ENCODE measurements at places on chromosomes 16 and 17.

DNA sequence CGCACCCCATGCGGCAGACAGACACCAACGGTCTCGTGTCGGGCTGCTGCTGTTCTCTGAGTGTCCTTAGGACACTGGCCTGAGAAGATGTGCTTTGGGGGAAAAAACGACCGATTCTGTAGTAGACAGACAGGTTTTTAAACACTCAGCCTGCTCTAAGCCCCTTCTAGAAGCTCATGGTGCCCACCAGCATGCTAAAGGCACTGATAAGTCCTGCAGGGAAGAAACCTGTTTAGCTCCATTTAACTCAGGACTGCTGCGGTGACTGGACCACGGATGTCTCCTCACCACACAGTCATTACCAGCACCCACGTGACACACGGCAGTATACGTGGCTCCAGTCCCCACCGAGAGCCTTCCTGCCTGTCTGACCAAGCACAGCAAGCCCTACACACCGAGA lies 19.1 kb upstream of the APRT start:
- no peak for DNase-seq

GRCh38 chr16:72644911-72645310 lies 403.0 kb downstream of the ZFHX3 start:
- no peak for DNase-seq

- DNase-seq: no peak
Observed at GRCh38 chr16:84839054-84839453, 19.3 kb downstream of the CRISPLD2 start.

DNA sequence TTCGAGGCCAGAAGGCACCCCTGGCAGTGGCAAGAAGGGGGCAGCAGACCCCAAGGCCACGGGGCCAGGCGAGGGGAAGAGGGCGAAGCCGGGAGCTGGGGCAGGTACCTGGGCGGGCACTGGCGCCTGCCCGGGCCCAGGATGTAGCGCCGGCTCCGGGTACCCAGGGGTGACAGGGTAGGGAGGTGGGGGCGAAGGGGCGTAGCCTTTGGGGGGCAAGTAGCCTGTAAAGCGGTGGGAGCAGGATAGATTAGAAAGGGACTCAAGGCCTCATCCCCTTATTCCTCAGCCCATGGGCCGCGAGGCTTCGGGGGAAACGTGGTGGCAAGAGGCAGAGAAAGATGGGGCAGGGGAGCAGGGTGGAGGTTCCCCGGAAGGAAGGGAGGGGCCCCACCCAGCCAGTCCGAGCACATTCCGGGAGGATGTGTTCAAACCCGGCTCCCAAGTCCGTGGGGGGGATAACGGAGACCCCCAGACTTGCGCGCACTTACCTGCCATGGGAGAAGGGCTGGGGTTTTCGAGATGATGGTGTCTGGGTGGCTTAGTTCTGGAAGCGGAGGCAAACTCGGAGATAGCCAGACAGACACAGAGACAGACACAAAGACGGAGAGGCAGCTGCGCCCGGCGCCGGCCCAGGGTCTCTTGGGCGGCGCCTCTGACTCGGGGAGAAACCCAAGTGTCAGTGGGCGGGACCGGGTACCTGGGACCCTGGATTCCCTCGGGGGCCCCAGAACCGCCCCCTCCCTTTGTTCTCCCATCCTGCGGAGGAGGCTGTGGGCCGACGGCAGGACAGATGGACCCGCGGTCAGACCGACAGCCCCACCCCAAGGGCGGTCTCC lies 493 bp downstream of the PLSCR3 start:
- DNase-seq: peak; percentile 46

GRCh38 chr16:15548482-15548891 lies 94.5 kb downstream of the MARF1 start:
- no peak for DNase-seq

DNA sequence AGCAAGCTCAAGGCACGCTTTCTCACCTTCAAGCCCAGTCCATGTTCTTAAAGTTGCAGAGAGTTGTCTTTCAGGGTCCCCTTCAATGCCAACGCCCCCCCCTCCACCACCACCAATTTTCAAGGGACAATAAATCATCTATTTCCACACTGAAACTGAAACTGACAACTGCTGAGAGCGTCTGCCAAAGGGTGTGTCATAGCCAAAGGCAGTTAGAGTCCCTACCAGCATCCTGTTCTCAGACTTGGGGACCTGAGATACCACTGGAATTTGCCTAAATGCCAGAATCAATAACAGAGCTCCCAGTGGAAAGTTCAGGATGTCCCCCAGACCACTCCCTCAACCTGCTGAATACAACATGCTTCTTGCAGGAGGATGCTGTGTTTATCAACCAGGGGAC lies 133.2 kb upstream of the SOX9 start:
- DNase-seq: no peak

DNA sequence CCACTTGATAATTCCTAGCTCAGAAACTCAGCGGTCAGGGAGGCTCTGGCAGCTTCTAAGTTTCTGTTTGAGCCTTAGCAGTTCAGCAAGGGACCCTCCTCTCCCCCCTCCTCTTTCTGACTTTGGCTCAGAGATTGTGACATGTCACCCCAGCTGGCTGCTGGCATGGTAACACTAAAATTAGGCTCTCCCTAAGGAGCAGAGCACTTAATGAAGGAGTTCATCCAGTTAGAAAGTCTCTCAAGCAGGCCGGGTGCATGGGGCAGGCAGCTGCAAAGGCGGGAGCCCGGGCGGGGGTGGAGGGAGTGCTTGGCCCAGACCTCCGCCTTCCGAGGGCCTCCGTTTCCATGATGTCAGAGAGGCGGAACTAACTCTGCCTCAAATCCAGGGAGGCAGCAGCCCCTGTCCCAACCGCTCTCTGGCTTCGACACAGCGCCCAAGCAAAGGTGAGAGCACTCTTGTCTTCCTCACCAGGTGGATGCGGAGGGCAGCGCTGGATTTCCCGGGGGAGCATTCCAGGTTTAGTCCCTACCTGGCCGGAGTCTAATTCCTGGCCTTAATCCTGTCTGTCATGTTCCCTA lies 128.0 kb upstream of the PLCG2 start:
- no peak for DNase-seq

DNA sequence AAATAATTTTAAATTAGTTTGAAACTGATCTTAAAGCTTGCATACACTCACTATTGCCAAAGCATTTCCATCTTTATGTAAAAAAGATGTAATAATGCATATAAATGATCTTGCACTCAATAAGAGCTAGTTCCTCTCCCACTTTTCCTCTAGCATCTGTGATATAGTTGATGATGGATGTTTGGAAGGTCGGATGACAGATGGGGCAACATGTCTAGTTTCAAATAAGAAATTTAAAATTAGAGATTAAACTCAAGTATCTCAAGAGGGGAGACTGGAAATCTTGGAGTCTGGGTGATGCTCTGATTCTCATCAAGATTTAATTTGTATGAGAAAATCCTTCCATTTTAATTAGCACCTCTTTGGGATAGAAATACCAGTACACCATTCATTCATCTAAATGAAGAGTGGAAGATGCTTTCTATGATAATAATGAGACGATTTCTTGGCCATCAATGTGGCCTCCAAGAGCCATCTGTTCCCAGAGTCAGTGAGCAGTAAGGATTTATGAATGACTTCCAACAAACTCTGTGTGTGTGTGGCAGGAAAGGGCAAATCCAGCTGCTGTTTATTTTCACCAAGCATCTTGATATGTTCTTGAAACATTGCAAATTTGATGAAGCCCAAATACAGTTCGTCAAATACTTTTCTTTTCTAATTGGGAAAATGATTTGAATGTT lies 616.3 kb upstream of the CDH8 start:
- DNase-seq: no peak

DNA sequence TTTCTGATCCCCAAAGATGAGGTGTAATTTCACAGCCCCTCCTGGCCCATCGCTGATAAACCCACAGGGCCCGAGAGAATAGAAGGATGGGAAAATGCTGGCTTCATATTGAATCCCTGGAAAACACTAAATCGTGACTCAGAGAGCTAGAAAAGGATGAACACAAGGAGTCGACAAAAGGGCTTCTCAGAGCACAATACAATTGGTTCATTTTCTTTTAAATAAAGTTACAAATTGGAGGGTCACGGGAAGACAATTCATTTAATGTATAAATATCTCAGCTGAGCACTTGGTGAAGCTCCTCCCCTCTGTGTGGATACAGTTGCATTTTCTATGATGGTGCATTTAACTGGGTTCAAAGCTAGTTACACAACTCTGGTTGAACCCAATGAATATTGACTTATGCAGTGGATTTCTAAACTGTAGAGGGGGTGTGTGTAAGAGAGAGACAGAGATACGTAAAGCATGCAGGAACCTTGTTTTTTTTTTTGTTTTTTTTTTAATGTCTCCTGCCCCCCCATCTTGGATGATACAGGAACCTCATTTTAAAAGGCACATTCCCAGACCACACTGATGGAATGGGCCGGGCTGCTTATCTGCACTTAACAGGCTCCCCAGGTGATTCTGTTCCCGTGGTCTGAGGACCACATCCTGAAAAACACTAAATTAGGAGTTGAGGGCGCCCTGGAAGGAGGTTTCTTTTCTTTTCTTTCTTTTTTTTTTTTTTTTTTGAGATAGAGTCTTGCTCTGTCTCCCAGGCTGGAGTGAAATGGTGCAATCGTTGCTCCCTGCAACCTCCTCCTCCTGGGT lies 14.1 kb downstream of the TTYH2 start:
- no peak for DNase-seq

DNA sequence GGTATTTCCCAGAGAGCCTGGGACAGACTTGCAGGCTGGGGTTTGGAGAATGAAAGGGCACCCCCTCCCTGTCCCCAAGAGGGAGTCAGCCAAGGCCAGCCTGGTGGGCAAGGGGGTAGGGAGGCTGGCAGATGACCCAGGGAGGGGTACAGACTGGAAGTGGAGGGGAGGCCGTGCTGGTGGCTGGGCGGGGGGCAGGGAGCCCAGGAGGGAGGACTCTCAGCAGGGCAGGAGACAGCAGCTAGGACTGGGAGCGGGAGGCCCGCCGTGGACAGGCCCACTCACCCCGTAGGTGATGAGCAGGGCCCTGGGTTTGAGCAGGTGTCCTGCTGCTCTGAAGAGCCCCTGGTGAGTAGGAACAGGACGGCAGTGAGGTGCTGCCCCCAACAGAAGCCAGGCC lies 1.1 kb downstream of the METTL26 start:
- no peak for DNase-seq

DNA sequence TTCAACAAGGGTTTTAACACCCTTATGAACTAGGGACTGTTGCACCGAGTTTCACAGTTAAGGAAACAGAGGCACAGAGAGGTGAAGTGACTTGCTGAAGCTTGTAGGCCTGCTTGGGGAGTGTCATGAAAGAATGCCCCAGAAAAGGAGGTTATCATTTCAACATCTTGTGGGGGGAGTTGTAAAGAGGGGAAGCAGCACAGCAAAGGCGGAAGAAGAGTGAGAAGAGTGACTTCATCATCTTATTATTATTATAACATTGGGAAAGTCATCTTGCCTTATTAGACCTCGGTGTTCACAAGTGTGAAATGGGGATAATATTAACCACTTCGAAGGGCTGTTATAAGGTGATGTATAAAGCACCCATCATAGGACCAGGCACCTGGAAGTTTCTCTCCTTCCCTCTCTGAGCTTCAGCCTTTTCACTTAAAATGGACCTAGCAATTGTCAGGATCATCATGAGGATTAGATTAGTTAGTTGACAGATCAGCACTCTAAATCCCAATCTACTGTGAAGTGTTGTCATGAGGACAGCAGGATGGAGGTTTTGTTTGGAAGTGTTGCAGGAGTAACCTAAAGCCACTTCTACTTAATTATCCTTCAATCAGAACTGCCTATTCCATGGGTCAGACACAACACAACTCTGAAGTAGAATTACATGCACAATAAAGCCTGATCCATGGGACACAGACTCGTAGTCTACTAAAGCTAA lies 2.3 kb downstream of the CCL4 start:
- no peak for DNase-seq

DNA sequence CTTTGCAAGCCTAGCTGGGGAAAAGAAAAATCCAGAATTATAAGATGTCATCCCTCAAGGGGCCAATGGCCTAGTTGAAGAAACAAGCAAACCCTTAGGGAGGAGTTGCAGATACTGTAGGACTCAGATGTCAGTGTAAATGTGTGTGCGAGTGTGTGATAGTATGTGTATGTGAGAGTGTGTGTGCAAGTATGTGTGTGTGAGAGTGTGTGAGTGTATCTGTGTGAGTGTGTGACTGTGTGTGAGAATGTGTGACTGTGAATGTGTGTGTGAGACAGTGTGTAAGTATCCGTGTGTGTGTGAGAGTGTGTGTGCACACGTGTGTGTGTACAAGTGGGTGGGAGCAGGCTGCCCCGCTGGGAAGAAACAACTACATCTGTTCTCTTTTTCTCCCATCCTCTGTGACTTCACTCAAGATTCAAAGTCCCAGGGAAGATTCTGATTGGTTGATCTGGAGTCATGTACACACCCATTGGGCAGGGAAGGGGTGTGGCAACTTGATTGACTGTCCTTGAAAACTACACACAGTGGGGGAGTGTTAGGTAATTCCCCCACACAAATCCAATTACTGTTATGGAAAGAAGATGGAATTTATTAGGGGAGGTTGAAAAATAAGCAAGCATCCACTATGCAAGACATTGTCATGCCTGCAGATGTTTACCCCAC lies 40.7 kb downstream of the IRX3 start:
- no peak for DNase-seq

DNA sequence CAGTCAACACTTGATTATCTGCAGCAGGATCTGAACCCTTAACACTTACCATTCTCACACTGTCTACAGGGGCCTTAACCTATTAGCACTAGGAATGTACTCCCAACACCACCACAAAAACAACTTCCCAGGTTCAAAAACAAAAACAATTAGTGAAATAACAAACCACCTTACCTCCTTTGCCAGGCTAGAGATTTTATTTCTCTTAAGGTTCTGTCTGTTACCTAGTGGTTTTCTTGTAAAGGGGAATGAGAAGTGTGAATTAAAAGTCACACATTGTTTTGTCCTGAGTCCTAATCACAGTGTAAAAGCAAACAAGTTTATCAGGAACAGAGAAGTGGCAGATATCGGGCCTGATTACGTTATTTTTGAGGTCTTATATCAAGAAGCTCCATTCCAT lies 9.7 kb downstream of the SMARCE1 start:
- DNase-seq: no peak

- DNase-seq: no peak
Observed at GRCh38 chr17:47862621-47863440, 11.9 kb upstream of the SP6 start.

DNA sequence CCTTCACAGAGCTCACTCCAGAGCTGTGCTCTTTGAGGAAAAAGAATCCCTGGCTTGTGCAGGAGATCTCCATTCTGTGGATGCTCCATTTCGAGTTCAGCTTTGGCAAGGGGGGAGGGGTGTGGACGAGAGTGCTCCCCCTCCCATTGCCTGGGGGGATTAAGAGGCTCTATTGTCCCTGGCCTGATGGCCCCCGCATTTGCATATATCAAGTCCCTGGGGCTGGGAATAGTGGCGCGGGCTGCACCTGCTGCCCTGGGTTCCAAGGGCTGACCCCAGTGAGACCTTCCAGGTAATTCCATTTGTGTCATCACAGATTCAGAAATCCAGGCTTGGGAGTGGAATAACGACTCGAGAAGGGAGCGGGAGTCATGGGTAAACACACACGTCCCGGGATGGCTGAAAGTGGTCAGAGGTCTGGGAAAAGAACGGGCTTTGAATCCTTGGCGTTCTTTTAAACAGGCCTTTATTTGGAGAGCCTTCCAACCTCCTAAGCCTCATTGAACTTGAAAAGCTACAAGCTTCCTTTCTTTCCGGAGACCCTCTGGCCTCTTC lies 479.3 kb downstream of the HS3ST3B1 start:
- DNase-seq: no peak
